Stimulated activated naive CD4-positive, alpha-beta T cell (primary cell): ENCODE measurements at places on chromosomes 16 and 17.

DNA sequence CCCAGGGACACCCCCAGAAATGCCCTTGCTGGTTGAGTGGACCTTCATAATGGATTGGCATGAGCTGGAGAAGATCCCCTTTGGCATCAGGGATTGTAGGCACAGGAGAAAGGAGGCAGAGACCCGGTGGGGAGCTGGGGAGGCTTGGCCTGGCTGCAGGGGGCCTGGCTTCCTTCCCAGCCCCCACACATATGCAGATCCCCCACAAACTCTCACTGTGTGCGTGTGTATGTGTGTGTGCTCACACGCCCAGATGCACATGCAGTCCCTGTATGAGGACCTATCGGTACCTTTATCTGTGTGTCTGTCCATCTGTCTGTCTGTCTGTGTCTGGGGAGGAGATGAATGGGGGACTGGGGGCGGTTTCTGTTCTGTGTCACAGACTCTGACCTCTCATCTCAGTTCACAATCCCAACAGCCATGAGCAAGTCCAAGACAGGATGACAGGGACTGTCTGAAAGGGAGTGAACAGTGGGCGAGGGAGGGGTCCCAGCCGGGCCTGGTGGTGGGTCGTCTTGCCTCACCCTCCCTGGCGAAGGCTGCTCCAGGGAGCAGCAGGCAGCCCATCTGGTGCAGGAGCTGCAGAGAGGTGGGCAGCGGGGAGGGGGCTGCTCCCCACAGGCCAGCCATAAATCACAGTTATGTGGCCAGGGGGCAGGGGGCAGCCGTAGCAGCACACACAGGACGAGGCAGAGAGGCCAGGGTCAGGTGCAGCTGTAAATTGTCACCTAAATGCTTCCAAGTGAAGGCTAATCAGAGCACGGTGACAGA lies 46.7 kb upstream of the LHX1 start:
- DNase-seq, result no peak

GRCh38 chr17:44211281-44212265 lies 7.9 kb downstream of the UBTF start:
- DNase-seq, result no peak

GRCh38 chr16:53629607-53630312 lies 73.9 kb downstream of the RPGRIP1L start:
- no peak for DNase-seq

GRCh38 chr16:81758376-81758775 lies 20.7 kb upstream of the PLCG2 start:
- no peak for DNase-seq

DNA sequence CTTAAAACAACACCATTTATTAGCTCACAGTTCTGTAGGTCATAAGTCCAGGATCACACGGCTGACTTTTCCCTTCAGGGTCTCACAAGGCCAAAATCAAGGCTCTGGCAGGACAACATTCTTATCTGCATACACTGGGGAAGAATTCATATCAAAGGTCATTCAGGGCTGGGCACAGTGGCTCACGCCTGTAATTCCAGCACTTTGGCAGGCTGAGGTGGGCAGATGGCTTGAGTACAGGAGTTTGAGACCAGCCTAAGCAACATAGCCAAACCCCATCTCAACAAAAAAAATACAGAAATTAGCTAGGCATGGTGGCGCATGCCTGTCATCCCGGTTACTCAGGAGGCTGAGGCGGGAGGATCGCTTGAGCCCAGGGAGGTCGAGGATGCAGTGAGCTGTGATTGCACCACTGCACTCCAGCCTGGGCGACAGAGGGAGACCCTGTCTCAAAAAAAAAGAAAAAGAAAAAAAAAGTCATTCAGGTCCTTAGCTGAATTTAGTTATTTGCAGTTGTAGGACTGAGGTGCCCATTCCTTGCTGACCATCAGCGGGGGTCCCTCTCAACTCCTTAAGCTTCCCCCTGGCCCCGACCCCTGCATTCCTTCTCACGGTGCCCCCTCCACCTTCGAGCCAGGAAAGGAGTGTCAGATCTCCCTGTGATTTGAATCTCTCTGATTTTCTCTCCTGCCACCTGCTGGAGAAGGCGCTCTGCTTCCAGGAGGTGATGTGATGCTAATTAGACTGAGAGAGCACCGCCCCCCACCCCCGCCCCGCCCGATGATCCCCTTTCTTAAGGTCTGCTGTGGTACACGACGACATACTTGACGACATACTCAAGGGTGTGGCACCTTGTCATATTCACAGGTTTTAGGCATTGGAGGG lies 91.8 kb upstream of the CLEC18A start:
- DNase-seq, result no peak

DNA sequence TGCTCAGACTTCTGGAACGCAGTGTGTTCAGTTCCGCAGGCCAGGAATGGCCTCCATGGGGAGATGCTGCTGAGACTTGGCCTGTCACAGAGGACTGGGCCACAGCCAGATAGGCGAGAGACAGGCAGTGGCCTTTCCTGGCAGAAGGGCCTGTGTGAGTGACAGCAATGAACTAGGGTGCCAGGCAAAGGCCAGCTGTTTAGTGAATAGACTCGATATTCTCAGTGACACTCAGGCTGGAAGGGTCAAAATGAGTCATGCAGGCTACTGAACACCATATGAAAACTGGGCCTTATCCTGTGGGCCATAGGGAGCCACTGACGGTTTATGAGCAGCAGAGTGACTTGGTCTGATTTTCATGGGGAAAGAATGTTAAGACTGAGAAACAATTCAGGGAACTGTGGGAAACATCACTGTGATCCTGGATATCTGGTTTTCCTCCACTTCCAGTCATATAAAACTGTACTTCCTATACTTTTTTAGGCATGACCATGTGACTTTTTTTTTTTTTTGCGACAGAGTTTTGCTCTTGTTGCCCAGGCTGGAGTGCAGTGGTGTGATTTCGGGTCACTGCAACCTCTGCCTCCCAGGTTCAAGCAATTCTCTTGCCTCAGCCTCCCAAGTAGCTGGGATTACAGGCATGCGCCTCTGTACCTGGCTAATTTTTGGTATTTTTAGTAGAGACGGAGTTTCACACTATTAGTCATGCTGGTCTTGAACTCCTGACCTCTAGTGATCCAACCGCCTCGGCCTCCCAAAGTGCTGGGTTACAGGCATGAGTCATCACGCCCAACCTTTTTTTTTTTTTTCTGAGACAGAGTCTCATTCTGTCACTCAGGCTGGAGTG lies 5.2 kb upstream of the NUBP1 start:
- DNase-seq, result no peak

- peak; percentile 43 for DNase-seq
Measured at GRCh38 chr16:85393674-85394451, 219.3 kb upstream of the GSE1 start.

DNA sequence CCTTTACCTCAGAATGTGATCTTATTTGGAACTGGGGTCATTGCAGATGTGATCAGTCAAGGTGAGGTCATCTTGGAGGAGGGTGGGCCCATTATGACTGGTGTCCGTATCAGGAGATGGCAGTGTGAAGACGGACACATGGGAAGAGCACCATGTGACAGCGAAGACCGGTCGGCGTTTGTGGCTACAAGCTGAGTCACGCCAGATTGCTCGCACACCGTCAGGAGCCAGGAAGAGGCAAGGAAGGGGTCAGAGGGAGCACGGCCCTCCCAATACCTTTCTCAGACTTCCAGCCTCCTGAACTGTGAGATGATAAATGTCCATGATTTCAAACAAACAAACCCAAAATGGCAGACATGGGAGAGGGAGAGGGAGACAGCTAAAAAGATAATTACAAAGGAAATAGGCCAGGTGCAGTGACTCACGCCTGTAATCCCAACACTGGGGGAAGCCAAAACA lies 13.2 kb downstream of the STARD3 start:
- no peak for DNase-seq

GRCh38 chr17:40356990-40357881 lies 7.3 kb downstream of the GJD3 start:
- no peak for DNase-seq

DNA sequence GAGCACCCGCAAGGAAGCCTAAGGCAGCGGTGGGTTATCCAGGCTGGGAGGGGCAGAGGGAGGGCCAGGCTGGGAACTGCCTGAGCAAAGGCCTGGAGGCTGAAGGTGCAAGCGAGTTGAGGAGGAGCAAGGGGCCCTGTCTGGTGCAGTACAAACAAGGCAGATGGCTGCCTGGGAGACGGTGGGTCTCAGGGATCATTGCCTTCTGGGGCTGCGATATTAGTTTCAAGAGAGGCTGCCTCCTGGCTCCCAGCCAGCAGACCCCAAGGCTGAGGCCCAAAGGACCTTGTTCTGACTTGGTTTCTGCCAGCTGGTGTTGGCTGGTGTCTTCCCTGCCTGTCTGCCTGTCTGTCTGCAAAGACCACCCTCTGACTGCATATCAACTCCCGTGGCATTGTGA lies 154.0 kb downstream of the IRF8 start:
- DNase-seq, result no peak

- no peak for DNase-seq
Measured at GRCh38 chr16:7218936-7219335, 113.7 kb upstream of the RBFOX1 start.

GRCh38 chr17:60392845-60393702 lies 1.1 kb upstream of the USP32 start:
- DNase-seq, result no peak

DNA sequence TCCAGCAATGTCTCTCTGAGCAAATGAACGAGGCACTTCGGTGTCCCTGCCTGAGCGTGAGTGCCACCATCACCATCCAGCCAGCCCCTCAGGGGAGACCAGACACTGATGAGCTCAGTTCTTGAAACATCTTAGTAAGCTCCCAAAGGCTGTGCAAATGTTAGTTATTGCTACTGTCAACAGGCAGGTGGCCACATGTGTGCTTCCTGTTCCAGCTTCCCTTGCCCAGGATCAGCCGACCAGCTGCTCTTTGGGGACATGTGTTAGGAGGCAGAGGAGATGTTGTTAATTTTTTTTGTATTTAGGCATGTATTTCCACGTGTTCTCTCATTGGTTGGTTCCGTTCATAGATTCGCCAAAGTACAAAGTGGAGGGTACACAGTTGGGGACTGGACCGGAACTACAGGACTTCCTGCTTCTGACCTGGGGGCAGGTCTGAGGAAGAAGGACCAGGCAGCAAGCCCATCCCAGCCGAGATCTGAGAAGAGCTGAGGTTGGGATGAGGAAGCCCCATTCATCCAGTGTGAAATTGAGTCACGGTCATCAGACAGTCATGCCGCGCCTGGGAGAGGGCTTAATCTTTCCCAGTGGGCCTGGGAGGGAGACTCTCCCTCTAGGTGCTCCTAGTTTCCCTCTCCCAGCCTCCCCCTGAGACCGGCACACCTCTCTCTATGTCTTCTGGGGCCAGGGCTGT lies 3.8 kb downstream of the TTYH2 start:
- no peak for DNase-seq

DNA sequence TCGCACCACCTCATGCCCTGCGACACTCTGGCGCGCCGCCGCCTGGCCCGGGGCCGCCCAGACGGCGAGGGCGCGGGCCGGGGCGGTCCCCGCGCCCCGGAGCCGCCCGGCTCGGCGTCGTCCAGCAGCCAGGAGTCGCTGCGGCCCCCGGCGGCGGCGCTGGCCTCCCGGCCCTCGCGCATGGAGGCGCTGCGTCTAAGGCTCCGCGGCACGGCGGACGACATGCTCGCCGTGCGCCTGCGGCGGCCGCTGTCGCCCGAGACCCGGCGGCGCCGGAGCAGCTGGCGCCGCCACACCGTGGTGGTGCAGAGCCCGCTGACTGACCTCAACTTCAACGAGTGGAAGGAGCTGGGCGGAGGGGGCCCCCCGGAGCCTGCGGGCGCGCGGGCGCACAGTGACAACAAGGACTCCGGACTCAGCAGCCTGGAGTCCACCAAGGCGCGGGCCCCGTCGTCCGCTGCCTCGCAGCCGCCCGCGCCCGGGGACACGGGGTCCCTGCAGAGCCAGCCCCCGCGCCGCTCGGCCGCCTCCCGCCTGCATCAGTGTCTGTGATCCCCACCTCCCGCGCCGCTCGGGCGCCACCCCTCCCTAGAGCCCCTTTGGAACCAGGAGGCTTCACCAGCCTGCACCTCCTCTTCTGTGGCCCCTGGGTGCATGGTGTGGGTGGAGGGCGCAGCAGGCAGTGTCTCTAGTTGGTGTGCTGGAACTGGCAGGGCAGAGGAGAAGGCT lies 82.3 kb downstream of the ARHGAP23 start:
- DNase-seq, result no peak

GRCh38 chr16:330741-331140 lies 21.8 kb downstream of the AXIN1 start:
- DNase-seq, result no peak

DNA sequence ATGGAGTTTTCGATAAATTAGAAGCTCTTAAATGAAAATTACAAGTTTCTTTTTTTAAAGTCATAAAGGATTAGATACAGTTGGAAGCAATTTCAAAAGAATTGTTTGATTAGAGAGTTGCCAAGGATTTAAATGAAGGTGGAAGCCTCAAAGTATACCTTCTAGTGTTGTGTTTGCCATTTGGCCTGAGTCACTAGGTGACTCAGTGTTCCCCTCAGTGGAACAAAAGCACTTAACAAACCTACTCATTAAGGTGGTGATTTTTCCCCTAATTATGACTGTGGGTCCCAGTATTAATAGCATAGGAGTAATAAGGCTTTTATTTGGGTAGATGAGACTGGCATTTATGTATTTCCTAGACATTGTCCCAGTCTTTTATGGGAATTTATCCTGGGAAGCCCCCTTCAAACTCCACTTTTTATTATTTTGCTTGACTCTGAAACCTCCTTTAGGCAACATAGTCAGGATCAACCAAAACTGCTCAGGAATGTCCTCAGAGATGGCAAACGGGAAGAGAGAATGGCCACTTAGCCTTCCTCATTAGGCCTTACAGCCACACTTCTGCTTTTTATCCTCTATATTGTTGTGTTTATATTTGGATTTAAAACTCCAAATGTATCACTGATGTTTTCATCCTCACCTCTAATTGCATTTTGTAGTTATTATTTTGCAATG lies 161.0 kb downstream of the FTO start:
- no peak for DNase-seq

GRCh38 chr17:44707755-44708400 lies 587 bp upstream of the DBF4B start:
- no peak for DNase-seq

GRCh38 chr17:9258115-9259015 lies 237.1 kb downstream of the NTN1 start:
- DNase-seq, result no peak

- no peak for DNase-seq
Measured at GRCh38 chr16:12305847-12306801, 329.6 kb downstream of the SNX29 start.

DNA sequence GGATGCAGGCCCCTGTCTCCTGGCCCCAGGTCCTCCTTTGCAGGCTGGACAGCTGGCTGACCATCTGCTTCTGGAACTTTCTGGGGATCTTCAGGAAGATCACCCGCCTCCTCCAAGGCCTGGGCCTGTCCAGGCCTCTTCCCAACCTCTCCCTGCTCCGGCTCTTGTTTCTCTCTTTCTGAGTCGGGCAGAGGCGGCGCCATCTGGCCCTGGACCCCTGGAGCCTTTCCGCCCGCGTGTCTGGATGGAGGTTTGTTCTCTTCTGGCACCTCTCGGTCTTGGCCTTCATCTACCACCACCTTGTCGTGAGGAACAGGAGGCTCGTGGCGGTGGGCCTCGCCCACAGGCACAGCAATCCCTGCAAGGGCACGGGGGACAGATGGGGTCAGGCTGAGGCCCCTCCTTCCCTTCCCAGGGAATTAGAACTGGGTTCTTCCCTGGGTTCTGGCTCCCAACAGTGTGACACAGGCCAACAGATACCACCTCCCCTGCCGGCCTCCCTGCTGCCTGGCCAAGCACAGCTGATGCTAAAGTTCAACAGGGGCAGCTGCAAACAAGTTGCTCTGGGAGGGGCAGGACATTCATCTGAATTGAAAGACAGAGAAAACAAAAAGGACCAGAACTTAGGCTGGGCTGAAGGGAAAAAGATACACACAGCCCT lies 13.3 kb downstream of the NDUFAF8 start:
- DNase-seq, result no peak
